ENCODE measurements at places on chromosomes 4 and X. TPM values are rescaled to one million over a fixed set of nuclear protein-coding genes. Genes with fewer than 3 reads are reported as not detected.

GRCh38 chrX:427812-428725, 41.4 kb upstream of the PPP2R3B start:
- H3K4me1 ChIP-seq: peaks cover 3% of the 10 kb centered on the region
- peaks cover 9% of the 10 kb centered on the region for H3K27me3 ChIP-seq
- DNase-seq: no peak
- no peaks in the 10 kb centered on the region for H3K36me3 ChIP-seq

GRCh38 chr4:33628296-33628695, 2616.0 kb downstream of the ARAP2 start:
- no peak for DNase-seq
- no peaks in the 10 kb centered on the region for H3K4me1 ChIP-seq
- H3K36me3 ChIP-seq: no peaks in the 10 kb centered on the region

- peak; percentile 1 for DNase-seq
- H3K27ac ChIP-seq: no peak overlapping the region
- H3K4me1 ChIP-seq: no peaks in the 10 kb centered on the region
- no peaks in the 10 kb centered on the region for H3K27me3 ChIP-seq
Observed at GRCh38 chrX:152904151-152905080, 6.5 kb downstream of the ZNF185 start.

DNA sequence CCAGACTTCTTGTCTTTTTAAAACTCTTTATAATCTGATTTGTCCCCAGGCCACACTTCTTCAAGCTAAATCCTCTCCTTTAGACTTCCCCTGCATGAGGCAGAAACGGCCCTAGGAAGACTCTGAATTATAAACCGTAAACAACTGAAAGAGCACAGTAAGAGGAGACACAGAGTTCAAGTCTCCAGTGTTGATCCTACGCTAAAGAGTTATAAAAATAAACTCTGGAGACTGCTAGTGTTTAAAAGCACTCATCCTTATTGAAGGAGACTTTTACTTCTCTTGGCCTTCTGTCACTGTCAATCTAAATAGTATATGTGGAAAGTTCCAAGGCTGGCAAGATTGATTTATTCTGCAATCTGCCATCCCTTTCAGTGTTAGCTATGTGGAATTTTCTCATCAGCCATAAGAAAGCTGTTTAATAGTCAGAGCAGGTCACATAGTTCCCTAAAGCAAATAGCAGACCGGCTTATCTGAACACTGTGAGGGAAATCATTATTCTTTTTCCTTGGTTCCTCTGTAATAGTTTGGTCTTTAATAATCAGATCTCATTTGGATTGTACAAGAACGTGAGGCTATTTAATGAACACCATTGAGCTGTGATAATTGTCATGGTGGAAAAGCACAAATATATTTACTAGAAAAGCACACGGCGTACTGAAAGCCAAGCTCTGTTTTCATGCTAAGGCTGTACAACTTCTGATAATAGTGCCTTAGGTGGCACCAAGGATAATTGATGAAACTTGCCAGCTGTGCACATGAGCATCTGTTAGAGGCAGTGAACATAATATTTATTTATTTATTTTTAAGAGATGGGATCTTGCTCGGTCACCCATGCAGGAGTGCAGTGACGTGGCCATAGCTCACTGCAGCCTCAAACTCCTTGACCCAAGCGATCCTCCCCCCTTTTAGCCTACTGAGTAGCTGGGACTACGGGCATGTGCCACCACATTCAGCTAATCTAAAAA, 157.7 kb downstream of the CEP135 start:
- H3K4me3 ChIP-seq: no peak overlapping the region
- no peaks in the 10 kb centered on the region for H3K36me3 ChIP-seq
- DNase-seq: no peak

DNA sequence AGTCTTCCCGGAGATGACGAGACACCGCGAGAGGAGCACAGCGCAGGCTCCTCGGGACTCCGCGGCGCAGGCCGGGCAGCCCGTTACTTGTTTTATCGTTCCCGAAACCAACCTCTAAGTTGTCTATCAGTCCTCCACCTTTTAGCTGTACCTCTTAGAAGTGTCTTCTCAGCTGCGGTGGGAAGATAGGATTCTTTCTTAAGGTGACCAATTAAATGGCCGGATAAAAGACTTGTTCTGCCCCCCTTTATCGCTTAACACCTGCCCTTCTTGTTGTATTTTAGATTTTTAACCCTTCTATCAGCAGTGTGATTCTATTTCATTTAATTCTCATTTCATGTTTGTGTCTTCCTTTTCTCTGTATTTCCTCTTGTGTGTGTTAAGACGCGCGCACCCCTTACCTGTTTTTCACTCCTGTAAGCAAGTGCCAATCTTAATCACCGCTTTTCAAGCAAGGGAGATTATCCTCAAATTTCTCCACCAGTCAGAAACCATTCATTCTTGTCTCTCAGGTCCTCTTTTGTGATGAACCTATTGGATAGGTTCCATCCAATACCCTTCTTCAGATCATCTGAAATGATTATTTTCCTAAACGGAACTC, at the start of gene SLC9B2:
SLC9B2 (minus strand) TSS at position 15 of the 601 bp plus-strand sequence. CDS start 9,211 bp downstream, outside the sequence.
- H3K4me1 ChIP-seq: peaks cover 51% of the 10 kb centered on the region
- peak within 1 kb of the TSS; percentile 100 for H3K27ac ChIP-seq
- DNase-seq: no peak
- H3K4me3 ChIP-seq: peak within 1 kb of the TSS; percentile 99
- H3K27me3 ChIP-seq: no peaks in the 10 kb centered on the region

DNA sequence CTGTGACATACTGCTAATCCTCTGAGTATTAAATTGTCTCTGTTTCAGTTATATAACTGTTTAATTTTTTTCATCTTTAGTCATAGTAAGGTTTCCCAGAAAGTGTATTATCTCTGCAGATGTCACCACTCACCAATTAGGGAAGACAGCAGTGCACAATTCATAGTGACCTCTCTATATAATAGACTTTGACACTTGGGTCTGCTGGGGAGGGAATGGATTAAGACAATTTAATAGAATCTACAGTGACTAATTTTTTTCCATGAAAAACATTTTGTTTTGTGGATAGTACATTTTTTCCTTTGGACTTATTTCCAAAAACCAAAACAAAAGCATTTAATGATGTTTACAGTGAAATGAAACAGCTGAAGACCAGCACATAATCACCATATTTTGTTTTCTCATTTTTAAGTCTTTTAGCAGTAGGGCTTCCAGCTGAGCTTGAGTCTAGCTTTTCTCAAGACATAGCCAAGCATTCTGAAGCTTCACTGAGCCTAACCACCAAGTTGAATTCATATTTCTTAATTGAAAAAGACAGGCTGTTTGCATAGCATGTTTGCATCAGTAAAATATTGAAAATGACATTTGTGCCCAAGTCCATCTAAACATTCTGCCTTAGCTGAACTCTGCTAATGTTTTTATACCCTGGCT, 69.5 kb downstream of the PCDH19 start:
- no peak overlapping the region for H3K27ac ChIP-seq
- no peaks in the 10 kb centered on the region for H3K4me1 ChIP-seq
- no peaks in the 10 kb centered on the region for H3K36me3 ChIP-seq
- no peaks in the 10 kb centered on the region for H3K27me3 ChIP-seq

- no peaks in the 10 kb centered on the region for H3K27me3 ChIP-seq
- H3K4me3 ChIP-seq: no peak overlapping the region
- H3K27ac ChIP-seq: no peak overlapping the region
- no peaks in the 10 kb centered on the region for H3K4me1 ChIP-seq
Observed at GRCh38 chr4:176805155-176805554, 12.4 kb upstream of the VEGFC start.

- DNase-seq: no peak
- H3K4me1 ChIP-seq: no peaks in the 10 kb centered on the region
- no peaks in the 10 kb centered on the region for H3K36me3 ChIP-seq
- no peak overlapping the region for H3K4me3 ChIP-seq
- H3K27ac ChIP-seq: no peak overlapping the region
Observed at GRCh38 chr4:137681081-137681480, 148.8 kb upstream of the PCDH18 start.

DNA sequence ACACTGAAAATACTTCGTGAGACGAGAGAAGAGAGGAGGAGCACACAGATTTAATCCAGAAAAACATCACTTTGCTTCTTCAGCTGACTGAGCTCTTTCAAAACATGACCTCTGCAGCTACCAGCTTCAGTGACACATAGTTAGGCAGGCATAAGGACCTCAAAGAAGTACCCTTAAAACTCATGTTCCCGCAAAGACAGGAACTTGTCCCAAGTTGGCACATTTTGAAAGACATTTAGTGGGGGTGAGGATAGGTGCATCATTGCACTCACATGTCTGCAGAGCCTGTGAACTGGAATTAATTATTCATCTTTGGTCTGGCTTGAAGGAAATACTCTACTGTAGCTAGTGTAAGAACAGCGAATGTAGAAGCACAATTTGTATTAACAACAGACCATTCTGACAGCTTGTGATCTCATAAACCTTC, 221.8 kb downstream of the MGST2 start:
- H3K27ac ChIP-seq: no peak overlapping the region
- DNase-seq: no peak
- H3K4me3 ChIP-seq: no peak overlapping the region
- H3K27me3 ChIP-seq: peaks cover 14% of the 10 kb centered on the region
- H3K36me3 ChIP-seq: no peaks in the 10 kb centered on the region
- no peaks in the 10 kb centered on the region for H3K4me1 ChIP-seq

GRCh38 chrX:150869450-150869849, 29.0 kb downstream of the CD99L2 start:
- no peaks in the 10 kb centered on the region for H3K27me3 ChIP-seq
- H3K36me3 ChIP-seq: peaks cover 2% of the 10 kb centered on the region
- no peak for DNase-seq
- H3K4me1 ChIP-seq: peaks cover 33% of the 10 kb centered on the region
- no peak overlapping the region for H3K4me3 ChIP-seq

GRCh38 chrX:146887020-146887419, 72.5 kb upstream of the CXorf51A start:
- no peaks in the 10 kb centered on the region for H3K27me3 ChIP-seq
- H3K4me1 ChIP-seq: no peaks in the 10 kb centered on the region
- no peak overlapping the region for H3K4me3 ChIP-seq
- no peak for DNase-seq
- no peaks in the 10 kb centered on the region for H3K36me3 ChIP-seq

DNA sequence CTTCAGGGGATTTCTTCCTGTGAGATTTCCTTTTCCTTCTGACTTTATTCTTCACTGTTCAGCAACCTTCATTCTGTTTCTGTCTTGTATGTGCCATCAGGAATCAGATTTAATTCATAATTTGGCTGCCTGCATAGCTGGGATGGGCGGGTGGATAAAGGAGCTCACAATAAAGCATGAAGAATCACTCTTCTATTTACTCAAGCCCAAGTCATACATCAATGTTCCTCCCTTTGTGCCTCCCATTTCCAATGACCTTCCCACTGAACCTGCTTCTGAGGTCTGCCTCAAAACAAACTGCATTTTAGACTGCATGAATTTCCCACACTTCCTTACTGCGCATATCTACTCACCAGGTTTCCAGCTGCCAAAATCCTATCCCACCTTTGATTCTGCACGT, 14.0 kb downstream of the PDGFC start:
- no peaks in the 10 kb centered on the region for H3K4me1 ChIP-seq
- no peaks in the 10 kb centered on the region for H3K27me3 ChIP-seq
- H3K4me3 ChIP-seq: no peak overlapping the region
- no peak for DNase-seq

- no peaks in the 10 kb centered on the region for H3K36me3 ChIP-seq
- H3K4me3 ChIP-seq: no peak overlapping the region
- H3K4me1 ChIP-seq: no peaks in the 10 kb centered on the region
- H3K27ac ChIP-seq: no peak overlapping the region
- peaks cover 21% of the 10 kb centered on the region for H3K27me3 ChIP-seq
- no peak for DNase-seq
Observed at GRCh38 chr4:8015512-8015911, 75.9 kb upstream of the AFAP1 start.

DNA sequence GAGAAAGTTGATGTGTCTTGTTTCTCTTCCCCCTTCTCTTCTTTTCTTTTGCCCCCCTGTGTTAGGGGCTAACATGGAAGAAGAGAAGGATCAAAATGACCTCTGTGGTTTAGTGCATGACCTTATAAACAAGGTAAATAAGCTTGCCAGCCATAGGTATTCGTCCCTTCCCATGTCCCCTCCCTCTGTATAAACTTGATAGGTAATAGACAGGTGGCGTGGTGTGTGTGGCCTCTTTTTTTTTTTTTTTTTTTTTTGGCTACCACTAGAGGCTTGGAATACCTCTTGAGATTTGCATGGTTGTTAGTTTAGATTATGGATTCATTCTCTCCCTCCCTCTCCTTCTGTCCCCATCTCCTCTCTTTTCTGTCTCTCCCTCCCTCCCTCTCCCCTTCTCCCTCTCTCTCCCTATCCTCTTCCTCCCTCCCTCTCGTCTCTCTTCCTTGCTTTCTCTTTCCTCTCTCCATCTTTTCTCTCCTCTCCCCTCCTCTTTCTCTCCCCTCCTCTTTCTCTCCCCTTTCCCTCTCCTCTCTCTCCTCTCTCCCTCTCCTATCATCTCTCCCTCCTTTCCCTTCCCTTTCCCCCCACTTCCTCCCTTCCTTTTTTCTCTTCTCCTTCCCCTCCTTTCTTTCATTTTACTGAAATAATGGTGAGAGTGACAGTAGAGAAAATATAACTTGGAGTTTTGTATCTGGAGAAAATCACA, 134.4 kb downstream of the AFF1 start:
- H3K4me1 ChIP-seq: peaks cover 25% of the 10 kb centered on the region
- H3K4me3 ChIP-seq: no peak overlapping the region
- peak overlapping the region; percentile 42 for H3K27ac ChIP-seq
- H3K27me3 ChIP-seq: no peaks in the 10 kb centered on the region
- peaks cover 19% of the 10 kb centered on the region for H3K36me3 ChIP-seq

- no peak for DNase-seq
- no peaks in the 10 kb centered on the region for H3K36me3 ChIP-seq
- H3K4me1 ChIP-seq: no peaks in the 10 kb centered on the region
- H3K27ac ChIP-seq: no peak overlapping the region
Observed at GRCh38 chr4:7124689-7125442, 57.0 kb upstream of the GRPEL1 start.

DNA sequence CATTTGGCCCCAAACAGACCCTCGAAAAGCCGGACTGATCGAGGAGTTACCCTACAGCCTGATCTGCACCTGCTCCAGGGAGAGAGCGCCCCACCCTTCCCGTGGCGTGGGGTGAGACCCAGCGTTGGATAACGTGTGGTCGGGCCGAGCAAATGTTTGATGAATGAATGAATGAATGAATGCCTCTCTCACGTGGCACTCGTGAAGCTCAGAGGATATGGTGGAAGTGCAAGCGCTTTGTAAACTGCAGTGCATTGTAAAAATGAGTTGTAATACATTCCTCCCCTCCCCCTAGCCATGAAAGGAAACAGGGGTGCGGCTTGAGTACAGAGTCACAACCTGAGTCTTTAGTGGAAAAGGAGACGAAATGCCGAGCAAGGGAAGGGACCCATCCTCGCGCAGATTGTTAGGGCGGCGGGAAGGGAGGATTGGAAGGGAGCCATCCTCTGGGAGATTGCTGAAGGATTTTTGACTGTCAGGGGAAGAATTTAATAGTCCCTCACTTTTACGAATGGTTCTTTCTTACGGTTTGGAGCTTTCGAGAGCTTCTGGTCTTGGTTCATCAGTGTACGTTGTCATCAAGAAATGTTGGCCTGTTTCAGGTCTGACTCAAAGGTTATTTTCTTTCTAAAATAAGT, 772 bp upstream of the FBXW7 start:
- H3K27ac ChIP-seq: peak overlapping the region; percentile 100
- DNase-seq: peak; percentile 69
- peak overlapping the region; percentile 96 for H3K4me3 ChIP-seq
- peaks cover 58% of the 10 kb centered on the region for H3K4me1 ChIP-seq
- H3K36me3 ChIP-seq: peaks cover 32% of the 10 kb centered on the region

ALAS2 gene
- total RNA-seq: not detected

NPY2R gene
- not detected for total RNA-seq

TENT5D gene
- not detected for total RNA-seq

TRPC5OS gene
- total RNA-seq: not detected

GLRB gene
- total RNA-seq: not detected

XAGE2 gene
- not detected for total RNA-seq

STATH gene
- total RNA-seq: not detected

PDGFRA gene
- 0.47 TPM for total RNA-seq

SSX2B gene
- not detected for total RNA-seq

SPANXN3 gene
- total RNA-seq: not detected

MAGEB6B gene
- not detected for total RNA-seq
